NCI-H1048 (cell line): ENCODE measurements at places on chromosomes 12 and 14.

DNA sequence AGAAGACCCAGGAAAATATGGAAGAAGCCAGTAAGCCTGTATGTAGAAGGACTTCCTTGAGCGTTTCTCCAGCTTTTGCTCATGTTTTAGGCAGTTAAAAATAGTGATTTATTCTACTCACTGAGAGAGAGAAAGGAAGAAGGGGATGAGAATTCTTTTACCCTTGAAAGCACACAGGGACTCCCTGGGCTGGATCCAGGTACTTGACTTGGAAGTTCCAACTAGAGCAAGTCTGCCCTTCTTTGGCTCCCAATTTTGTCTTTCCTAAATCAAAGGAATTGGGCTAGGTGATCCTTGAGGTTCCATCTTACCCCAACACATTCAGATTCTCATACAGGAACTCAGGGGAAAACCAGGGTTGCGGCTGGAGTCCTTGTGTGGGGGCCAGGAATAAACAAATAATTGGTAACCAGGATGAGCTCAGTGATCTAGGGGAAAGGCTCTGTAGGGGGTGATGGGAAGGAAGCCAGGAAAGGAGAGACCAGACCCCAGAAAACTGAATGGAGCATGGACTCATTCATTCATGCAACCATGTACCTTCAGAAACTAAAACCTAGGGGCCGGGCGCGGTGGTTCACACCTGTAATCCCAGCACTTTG is 11.5 kb upstream of the ITGA5 start:
- DNase-seq: no peak

GRCh38 chr14:91835197-91835919 is 32.0 kb downstream of the TC2N start:
- no peak for DNase-seq

DNA sequence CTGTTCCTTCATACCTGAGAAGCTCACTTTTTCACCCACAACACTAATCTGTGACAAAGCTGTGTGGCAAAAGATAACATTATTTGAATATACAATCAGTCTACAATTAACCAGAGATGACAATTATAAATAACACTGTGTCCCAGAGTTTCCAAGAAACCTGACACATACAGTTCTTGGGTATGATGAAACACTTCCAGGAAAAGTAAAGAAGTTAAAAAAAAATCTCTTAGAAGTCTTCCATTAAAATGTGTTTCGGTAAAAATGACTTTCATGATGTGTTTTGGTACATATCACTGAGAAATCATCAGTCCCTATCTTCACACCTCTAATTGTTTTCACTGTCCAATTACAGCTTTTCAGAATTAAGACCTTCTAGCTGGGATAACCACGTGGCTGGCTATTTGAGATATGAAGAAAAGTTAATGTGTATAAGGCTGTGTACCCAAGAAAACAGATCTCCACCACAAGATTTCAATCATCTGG is 390.2 kb downstream of the SOX5 start:
- DNase-seq: no peak

DNA sequence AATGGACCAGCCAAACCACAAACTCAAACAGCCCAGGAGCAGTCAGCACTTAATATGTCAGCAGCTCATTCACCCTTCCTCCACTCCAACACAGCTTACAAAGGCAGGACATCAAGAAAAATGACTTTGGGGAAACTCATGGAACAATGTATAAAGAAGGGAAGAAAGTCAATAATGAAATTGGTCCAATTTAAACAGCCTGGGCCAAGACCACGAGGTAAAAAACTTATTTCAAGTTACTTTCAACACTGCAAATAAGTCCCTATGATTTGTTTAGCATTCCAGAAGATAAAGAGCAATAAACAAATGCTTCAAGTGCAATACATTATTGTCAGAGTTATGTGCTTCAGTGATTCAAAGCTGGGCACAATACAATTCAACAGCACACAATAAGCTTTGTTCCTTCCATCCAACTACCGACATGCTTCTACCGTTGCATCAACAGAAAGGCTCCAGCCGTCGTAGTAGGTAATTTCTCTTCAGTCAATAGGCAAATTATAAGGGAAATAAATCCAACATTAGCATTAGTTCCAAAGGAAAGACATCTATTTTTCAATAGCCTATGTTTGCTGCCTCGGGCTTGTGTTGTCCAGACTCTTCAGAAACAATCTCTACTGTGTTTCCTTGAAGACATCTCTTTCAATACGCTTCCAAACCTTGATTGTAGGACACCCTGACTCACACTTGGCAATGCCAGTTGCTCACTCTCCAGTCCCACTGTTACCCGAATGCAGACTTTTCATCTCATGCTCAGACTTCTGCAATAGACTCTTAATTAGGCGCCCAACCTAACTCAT is 225.7 kb downstream of the NUAK1 start:
- DNase-seq: no peak

GRCh38 chr14:101709533-101709881 is 52.0 kb upstream of the PPP2R5C start:
- DNase-seq: no peak

DNA sequence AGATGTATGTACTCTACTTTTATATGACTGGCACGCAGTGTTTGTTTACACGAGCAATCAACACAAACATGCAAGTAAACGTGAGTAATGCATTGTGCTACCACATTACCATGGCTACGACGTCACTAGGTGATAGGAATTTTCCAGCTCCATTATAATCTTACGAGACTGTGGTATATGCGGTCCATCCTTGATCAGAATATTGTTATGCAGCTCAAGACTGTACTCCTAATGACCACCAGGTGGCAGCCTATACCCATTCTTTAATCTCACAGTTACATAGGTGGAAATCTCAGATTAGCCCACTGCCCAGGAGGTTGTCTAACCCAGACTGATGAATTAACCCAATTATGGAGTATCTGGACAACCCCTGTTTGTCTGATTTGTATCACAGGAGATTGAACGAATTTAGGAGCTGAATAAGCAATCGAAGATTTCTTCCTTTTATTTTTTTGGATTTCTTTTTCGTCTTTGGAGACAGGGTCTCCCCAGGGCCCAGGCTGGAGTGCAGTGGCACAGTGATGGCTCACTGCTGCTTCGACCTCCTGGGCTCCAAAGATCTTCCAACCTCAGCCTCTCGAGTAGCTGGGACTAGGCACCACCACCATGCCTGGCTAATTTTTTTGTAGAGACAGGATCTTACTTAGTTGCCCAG is 8.7 kb upstream of the TESPA1 start:
- DNase-seq: no peak

- no peak for DNase-seq
Measured at GRCh38 chr14:100649173-100649519, 61.9 kb upstream of the BEGAIN start.

DNA sequence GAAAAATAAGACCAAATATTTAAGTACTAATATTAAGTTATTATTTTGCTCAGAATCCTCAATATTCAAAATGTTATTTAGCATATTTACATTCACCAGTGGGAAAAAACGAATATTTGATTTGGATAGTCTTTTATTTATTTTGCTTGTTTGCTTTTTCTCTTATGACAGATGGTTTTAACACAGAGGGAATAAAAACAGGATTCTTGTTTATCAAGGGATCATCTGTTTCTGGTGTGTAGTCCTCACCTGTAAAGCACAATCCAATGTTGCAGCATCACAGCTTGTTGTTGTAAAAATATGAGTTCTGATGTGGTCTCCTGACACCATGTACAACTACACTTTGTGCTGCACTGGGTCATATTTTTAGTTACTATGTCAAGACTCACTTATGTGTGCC is 103.9 kb downstream of the AVPR1A start:
- no peak for DNase-seq

GRCh38 chr14:30243805-30244204 is 315.2 kb upstream of the G2E3 start:
- no peak for DNase-seq

DNA sequence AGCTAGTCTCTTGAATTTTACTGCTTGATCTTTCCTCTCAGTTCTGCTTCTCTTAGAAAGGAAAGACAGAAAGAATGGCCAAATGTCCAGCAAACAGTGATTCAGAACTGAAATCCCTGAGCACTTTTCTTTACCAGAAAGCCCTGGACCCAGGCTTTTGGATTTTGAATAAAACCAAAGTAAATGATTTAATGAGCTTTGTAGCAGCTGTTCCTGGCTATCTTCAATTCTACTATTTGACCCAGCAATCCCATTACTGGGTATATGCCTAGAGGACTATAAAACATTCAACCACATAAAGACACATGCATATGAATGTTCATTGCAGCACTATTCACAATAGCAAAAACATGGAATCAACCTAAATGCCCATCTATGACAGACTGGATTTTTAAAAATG is 187.2 kb downstream of the PRKD1 start:
- no peak for DNase-seq

DNA sequence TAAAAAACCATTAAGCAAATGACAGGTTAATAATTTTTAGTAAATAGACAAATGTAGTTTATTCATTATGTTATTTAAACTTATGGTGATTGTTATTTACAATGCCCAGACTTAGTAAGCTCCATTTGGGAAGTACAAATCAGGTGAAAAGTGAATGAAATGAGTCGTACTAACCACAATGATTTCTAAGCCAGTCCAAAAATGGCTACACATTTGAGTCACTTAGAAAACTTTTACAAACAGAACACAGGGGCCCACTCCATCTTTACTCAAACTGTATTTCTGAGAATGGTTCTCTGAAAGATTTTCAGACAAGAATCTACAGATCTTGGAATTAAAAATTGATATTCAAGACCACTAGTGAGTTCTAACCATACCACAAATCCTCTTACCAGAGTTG is 653.3 kb upstream of the MIS18BP1 start:
- no peak for DNase-seq

DNA sequence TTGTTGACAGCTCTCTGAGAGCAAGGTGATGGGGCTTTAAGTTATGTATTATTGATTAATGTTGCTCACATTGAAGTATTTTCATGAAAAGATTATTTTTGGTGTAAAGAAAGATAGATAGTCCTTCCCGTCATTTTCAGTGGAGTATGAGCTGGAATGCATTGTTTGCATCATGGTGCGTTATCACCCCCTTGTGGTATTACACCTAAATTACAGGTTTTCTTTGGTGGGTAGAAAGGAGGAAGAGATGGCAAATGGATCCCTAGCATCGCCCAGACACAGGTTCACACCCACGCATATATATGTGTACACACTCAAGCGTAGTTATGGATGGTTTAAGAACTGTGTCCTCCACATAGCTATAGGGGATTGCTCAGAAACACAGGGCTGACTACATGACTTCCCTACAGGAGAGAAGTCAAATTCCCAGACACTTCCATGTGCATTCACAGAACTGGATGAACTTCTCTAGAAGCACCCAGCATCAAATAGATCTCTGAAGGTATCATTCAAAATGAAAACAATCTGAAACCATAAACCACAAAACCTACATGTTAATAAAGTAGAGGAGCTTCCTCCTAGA is 14.4 kb upstream of the SERPINA10 start:
- DNase-seq: no peak

GRCh38 chr12:68264158-68264855 is 10.9 kb upstream of the IL22 start:
- DNase-seq: no peak

DNA sequence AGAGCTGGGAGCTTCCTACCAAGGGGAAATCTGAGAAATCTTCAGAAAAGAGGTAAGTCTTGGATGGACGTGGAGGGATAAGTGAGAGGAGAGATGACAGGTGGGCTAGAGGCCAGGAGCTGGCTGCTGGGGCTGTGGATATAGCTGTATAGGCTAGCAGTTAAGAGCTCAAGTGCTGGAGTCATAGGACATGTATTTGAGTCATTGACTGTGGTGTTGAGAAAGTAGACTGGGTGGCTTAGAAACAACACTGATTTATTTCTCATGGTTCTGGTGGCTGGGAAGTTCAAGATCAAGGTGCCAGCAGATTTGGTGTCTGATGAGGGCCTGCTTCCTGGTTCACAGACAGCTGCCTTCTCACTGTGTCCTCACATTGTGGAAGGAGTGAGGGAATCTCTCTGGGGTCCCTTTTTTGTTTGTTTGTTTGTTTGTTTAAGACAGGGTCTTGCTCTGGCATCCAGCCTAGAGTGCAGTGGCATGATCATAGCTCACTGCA is 151.1 kb upstream of the FUT8 start:
- DNase-seq: no peak

GRCh38 chr14:32480337-32480736 is 151.2 kb downstream of the AKAP6 start:
- no peak for DNase-seq

GRCh38 chr14:101906645-101907044 is 57.7 kb upstream of the DYNC1H1 start:
- no peak for DNase-seq
